HCT116 (cell line): ENCODE measurements at places on chromosomes 6 and 20.
A peak's percentile ranks its signal among the peaks of the same experiment; 100 is the strongest.

- peak; percentile 31 for DNase-seq
Observed at GRCh38 chr20:36384022-36384619, 78.0 kb downstream of the DLGAP4 start.

DNA sequence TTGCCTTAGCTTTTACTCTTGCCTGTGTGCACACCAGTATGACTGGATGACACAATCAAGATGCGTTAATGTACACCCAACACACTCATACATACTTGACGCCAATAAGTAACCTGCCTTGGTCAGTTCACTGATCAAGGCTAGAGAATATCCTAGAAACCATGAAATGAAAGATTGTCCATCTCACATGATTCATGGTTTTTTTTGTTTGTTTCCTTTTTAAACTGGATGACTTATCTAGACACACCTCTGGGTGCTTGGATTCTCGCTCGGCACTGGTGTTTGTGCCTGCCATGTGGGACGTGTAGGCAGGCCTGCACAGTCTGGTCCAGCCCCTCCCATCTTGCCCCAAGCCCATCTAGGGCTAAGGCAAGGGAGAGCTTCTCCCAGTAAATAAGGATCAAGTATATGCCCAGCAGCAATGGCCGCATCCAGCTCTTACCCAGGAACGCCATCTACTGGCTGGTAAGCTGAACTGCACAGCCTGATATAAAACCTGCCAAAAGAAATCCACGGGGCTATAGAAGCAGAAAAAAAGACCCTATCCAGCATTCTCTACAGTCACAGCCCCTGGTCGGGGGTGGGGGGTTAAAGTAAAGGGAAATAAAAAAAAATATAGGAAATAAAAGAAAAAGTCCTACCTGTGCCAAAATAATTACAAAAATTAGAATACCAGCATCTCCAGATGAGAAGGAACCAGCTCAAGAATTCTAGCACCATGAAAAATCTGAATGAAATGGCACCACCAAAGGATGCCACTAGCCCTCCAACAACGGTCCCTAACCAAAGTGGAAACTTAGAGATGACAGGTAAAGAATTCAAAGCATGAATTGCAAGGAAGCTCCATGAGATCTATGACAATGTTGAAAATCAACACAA is 73.3 kb downstream of the OTOR start:
- peak; percentile 31 for DNase-seq

GRCh38 chr20:59657459-59658046 is 53.2 kb downstream of the PHACTR3 start:
- no peak for DNase-seq

- no peak for DNase-seq
Observed at GRCh38 chr6:57029213-57029612, 17.3 kb upstream of the KIAA1586 start.

DNA sequence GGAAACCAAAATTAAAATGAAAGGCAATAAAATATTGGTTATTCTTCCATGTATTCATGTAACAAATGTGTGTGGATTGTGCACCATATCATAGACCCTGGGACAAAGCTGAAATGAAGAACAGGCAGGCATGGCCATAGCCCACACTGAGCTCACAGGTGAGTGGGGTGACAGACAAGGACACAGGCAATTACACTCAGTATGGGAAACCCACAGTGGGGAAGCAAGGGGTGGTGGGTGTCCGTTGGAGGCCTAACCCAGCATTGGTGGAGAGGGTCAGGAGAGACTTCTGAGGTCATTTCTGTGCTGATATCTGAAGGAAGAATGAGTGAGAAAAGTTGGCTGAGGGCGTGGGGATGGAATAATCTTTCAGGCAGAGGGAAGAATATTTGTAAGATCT is 47.6 kb upstream of the MAP3K4 start:
- DNase-seq = no peak
